ENCODE measurements at places on chromosomes 3 and 15. TPM values are rescaled to one million over a fixed set of nuclear protein-coding genes. Genes with fewer than 3 reads are reported as not detected.

The GOLGA8B gene
- 14.6 TPM for total RNA-seq

The ZIC1 gene
- 2.1 TPM for total RNA-seq

The KCNH8 gene
- under 0.01 TPM for total RNA-seq

The GOLGA6L26 gene
- not detected for total RNA-seq

DNA sequence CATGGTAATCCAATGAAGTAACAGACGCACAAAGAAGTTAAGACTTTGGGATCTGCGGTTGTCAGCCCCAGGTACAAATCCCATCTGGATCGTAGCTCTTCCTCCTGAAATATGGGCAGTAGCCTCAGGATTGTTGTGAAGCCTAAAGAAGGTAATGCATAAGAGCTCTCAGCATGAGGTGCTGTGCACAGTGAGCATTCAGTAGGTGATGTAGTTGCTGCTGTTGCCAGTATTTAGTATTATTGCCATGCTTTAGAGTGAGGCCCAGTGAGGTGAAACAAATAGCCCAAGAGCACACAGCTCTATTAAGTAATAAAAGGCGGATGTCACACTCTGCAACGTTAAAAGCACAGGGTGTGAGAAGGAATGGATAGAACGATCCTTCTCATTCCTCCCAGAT, 225.7 kb downstream of the GABRG3 start:
- no peak for DNase-seq

- DNase-seq: no peak
Observed at GRCh38 chr3:82030916-82031315, 269.5 kb upstream of the GBE1 start.

- no peak for DNase-seq
Observed at GRCh38 chr3:54123003-54123775, 837 bp downstream of the CACNA2D3 start.

GRCh38 chr3:146091397-146091796, 69.6 kb downstream of the PLOD2 start:
- no peak for DNase-seq

DNA sequence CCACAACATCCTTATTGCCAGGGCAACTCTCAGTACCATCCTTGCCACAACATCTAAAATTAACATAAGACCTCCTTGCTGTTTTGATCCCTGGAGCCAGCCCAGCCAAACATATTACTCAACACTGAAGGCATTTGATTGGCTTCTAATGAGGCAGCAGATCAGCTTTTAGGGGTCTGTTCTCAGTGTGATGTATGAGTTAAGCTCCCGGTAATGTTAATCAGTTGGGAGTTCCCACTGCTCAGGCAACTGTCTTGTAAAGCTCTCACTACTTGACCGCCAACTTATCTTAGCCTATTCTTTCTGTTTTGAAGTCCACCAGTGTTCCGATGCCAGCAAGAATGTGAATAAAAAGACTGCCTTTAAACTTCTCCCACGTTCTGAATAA, 158.9 kb downstream of the FOXB1 start:
- no peak for DNase-seq

DNA sequence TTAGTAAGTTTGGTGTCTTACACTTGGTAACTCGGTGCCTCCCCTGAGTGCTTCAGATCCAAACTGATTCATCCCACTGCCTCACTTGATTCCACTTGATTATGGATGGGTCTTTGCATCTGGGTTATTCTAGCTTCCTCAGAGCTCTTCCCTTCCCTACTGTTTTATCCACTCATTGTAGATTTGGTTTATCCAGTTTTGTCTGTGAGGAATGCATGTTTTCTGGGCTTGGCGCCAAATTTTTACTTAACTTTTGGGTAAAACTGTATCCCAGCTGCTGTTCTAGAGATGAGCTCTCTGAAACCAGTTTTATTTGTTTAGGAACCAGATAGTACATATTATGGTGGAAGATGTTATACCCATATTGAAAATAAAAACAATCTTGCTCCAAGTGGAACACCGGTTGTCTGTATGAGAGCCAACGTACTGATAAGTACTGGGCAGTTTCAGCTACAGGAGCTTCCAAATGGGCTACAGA, 20.9 kb downstream of the RAD54L2 start:
- DNase-seq: no peak

- peak; percentile 39 for DNase-seq
Observed at GRCh38 chr3:70824773-70825172, 512.3 kb upstream of the MDFIC2 start.

- DNase-seq: no peak
Observed at GRCh38 chr15:35757765-35758164, 211.8 kb upstream of the DPH6 start.

DNA sequence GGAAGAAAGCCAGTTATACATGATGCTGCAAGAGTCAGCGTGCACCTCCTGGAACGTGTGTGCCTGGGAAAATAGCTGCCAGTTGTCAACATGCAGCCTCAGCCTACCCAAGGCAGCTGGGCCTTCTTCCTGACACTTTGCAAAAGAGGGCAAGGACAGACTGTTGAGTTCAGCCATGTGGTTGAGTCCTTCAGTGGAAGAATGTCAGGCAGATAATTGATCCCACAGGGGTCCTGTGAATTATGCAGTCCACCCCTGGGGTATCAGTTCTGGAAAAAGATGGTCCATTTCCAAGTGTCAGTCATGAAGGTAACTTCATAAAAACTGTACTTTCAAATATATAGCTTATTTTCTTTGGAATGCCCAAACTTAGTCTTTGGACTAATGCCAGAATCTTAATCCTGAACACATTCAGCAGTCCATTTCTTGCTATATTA, 79.6 kb downstream of the ARNT2 start:
- no peak for DNase-seq

DNA sequence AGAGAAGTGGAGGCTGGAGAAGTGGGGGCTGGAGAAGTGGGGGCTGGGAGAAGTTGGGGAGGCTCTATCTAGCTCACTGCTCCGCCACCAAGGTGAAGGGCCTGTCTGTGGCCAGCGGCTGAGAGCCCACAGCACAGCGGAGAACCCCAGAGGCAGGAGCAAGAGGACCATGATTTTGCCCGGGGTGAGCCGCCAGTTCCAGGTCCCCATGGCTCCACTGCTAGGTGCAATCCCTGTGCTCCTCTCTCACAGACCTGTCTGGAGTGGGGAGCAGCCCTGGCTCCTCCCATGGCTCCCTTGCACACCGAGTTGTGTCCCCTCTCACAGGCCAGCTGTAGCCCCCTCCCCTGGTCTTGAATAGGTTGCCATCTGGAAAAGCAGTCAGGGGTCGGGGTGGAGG, 4.7 kb upstream of the NRROS start:
- no peak for DNase-seq

DNA sequence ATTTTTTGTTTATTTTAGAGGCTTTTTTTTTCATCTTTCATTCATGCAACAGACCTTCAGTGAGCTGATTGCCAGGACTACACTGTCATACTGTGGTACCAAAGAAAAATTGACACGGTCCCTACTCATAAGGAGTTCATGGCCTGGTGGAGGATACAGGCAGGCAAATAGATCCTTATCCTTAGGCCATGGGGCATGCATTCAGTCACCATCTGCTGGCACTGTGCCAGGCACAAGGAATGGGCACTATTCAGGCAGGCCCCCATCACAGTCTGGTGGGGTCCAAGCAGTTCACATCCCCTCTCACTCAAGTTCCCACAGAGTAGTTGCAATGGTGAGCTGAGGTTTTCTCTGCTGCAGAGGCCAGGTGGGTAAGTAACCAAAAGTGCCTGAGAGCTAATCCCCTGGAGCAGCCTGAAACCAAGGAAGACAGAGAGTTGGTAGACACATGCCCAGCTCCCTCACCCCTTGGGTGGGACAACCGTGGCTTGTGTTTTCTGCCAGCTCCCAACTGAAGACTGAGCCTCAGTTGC, 17.3 kb downstream of the CISH start:
- no peak for DNase-seq

- DNase-seq: peak; percentile 92
Observed at GRCh38 chr15:40793216-40793989, 13.5 kb upstream of the ZFYVE19 start.

DNA sequence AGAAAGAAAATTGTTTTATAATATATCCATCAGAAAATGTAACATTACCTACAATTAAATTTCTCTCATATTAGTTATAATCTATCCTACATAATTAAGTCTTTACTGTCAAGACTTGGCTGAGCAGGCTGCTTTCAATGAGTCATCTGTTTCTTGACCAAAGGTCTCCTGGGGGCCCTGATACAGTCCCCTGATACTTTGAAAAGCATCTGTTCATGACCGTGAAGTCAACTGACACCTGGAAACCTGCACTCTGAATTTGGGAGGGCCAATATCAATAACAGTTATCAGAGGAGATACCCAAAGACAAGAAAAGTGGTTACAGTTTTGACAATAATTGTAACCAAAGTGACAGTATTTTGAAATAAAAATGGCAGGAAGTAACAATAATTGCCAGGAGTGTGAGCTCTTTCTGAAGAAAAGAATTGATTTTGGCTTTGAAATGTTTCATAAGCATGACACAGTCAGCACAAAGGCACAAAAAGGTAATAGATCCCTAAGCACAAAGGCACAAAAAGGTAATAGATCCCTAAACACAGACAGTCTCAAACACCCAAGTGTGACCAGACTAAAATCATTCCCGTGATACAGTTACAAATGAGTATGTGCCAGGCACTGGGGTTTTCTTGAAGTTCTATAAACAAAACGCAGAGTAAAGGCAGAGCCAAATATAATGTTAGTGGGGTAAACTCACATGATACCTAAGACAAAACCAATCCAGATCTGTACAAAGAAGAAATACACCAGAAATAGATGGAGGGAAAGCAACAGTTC, 260.7 kb downstream of the PLOD2 start:
- no peak for DNase-seq

GRCh38 chr3:10115326-10116137, at the start of gene BRK1:
BRK1 (plus strand) TSS chr3:10115675; CDS start chr3:10115702, 27 bp downstream.
- peak; percentile 87 for DNase-seq

- no peak for DNase-seq
Observed at GRCh38 chr3:153574445-153574844, 412.4 kb downstream of the RAP2B start.

DNA sequence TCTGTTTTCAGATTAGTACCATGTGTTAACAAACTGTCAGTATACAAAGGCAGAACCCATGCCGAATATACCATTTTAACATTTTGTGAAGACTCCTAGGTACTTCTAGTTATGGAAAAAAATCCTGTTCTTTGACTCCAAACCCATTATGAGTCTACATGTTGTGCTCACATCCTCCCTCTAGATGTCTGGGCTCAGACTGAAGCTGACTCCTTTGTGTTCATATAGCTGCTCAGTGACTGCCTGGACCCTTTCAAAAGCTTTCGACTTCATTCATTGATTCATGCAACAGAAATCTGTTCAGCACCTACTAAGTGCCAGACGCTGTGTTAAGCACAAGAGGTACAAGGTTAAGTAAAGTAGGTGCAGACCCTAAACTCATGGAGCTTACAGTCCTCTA, 60.5 kb downstream of the MEGF11 start:
- DNase-seq: no peak

DNA sequence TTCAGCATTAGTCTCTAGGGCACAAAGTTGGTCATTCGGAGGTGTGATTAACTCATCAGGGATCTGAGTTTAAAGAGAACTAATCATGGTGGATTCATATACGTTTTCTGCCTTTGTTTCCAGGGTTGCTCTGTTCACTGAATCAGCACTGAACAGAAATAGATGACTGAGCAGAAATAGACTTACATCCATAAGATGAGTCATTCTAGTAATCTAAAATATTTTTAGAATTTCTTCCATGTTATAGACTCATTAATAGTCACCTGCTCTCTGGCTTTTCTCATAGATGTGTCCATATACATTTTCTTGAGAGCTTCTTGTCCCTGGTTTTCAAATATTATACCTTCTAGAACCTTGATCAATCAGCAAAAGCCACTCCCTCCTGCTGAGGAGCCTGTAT, 837.6 kb upstream of the DPPA4 start:
- no peak for DNase-seq

DNA sequence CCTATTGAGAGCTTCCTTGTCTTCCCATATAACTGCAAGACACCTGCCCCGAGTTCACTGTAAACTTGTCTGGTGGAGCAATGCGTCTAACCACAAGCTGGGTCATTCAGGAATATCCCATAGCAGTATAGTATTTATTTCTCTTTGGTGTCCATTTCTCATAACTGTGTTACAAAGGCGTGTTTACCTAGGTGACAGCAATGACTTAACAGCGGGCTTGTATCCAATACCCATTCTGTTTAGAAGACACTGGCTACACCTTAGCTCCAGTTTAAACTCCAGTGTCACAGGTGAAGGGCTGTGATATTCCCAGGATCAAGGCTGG, 24.3 kb downstream of the ATP10A start:
- no peak for DNase-seq

GRCh38 chr15:41825145-41825544, 2.7 kb upstream of the JMJD7 start:
- DNase-seq: no peak

Data from pulmonary artery endothelial cell (primary cell).